G401 (cell line): ENCODE measurements at places on chromosomes 1 and 21.

- no peak for DNase-seq
Measured at GRCh38 chr1:211604548-211604947, 25.6 kb upstream of the SLC30A1 start.

DNA sequence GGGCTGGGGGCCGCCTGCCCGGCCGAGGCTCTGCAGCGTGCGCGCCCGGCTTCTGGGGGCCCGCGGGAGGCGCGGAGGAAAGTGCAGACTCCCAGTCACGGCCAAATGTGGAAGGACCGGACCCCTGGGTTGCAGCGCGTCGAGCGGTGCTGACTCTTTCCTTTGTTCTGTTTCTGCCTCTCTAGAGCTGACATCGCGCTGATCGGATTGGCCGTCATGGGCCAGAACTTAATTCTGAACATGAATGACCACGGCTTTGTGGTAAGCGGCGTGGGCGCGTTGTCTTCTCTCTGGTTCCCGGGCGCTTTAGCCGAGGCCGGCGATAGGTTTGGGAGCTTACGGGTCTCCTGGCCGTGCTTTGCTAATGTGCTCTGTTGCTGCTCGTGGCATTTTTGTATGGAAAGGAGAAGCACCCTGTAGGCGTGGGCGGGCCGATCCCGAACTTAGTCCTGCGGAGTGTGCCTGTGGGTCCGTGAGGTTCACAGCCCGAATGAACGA lies 629 bp downstream of the PGD start:
- peak; percentile 50 for DNase-seq

- DNase-seq, result no peak
Measured at GRCh38 chr1:15158506-15159165, 5.1 kb downstream of the TMEM51 start.

GRCh38 chr1:56977910-56978309 lies 12.1 kb upstream of the C8B start:
- no peak for DNase-seq

DNA sequence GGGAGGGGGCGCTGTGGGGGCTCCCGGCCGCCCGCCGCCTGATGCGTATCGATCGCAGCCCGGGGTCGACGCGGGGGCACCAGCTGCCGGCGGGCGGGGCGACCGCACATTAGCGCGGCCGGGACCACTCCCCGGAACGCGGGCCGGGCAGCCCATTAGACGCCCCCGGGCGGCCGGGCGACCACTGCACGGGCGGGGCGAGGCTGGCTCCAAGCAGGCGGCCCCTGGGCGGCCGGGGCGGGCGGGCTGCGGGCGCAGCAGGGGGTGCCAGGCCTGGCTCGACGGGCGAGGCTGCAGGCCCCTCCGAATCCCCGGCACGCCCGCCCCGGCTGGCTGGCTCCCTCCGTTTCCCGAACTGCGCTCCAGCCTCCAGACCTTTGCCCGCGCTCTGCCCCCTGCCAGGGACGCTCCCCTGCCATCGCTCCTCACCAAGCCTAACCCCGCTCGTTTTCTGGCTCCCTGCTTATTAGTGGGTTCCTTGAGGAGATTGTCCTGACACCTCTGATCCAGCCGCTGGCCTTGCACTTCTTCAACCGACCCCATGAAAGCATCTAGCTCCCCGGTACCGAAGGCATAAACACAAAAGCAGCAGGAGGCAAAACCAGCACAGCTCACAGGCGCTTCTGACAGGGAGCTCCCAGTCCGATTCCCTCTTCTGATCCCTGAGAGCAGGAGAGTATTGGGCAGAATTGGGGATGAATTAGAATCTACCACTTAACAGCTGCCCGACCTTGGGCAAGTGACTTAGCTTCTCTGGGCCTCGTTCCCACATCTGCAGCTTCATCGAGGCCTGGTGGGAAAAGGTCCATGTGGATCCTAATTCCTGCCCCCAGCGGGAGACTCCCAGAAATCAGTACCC lies 92.6 kb upstream of the CASZ1 start:
- no peak for DNase-seq

- DNase-seq, result peak; percentile 87
Measured at GRCh38 chr21:26077521-26077920, 93.0 kb downstream of the APP start.

DNA sequence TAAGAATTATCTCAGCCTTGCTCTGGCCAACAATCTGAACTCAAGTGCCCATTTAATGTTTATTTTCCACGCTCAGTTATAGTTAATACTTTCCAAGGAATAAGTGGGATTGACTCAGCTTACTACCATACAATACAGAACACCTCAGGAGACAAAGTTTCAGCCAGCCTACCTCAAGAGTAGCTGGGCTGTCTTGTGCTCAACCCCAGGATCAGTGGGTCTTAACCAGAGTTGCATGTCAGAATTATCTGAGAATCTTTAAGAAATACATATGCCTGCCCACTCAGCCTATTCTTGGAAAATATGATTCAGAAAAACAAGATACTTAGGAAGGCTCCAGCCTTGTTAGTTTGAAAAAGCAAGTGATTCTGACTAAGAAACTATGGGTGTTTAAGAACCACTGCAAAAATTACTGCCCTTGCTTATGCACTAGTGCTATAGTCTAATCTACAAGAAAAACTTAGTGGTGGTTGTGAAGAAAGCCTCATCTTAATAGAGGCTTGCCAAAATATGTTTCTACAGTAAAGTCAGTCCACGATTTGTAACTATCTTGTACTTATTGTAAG lies 20.4 kb downstream of the CDC7 start:
- DNase-seq, result no peak

DNA sequence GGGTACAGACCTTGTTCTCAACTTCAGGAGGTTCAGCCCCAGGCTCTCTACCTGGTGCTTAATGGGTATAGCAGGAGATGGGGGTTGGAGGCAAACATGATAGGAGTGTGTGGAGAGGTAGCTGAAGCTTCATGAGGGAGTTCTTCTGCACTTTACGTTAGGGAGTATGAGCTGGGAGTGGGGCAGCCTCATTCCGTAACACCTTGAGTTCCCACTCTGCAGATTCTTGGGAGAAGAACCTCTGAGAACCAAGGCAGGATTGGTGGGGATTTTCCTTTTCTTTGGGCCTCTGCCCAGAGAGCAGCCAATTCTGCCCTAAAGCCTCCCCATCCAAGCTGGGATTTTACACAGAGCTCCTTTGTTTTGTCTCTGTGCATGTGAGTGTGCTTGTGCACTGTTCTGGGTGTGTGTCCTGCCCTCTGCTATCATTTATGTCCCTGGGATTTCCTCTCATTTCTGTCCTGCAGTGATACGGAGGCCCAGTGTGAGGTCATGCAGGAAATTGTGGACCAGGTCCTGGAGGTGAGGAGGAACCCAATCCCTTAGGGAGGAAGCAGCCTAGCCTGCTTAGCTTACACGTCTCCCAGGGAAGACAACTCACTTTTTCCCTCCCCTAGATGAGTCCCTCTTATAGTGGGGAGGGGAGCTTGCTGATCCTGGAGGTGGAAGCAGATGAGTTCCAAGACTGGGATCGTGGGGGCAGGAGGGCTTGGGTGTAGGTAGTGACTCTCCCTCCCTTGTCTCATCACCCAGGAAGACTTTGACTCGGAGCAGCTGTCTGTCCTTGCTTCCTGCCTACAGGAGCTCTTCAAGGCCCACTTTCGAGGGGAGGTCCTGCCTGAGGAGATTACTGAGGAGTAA lies 11.6 kb upstream of the SLC27A3 start:
- no peak for DNase-seq

GRCh38 chr1:160251687-160252526 lies 10.4 kb downstream of the DCAF8 start:
- DNase-seq, result peak; percentile 97

DNA sequence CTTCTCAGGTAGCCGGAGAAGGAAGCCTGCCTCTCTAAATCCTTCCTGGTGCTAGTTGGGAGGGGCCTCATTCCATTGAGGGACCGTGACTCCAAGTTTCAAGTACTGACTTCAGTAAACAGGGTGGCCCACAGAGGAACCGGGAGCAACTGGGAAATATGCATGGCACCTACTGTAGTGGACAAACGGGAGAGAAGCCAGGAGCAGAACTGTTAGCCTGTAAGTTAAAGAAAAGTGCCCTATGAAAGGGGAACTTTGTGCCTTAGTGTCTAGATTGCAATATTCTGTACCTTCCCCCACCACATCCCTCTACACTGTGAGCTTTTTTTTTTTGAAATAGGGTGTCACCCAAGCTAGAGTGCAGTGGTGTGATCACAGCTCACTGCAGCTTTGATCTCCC lies 33.2 kb upstream of the KANK4 start:
- no peak for DNase-seq

- no peak for DNase-seq
Measured at GRCh38 chr1:239703075-239703474, 316.7 kb downstream of the CHRM3 start.

DNA sequence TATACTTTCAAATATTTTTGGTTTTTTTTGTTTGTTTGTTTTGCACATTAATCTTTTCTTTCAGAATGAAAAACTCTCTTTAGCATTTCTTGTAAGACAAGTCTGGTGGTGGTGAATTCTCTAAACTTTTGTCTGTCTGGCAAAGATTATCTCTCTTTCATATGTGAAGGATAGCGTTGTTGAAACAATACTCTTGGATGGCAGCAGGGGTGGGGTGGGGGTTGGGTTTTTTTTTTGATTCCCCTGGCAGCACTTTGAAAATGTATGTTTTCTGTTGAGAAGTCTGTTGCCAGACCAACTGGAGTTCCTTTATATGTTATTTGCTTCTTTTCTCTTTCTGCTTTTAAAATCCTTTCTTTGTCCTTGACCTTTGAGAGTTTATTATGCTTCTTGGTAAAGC lies 160.2 kb downstream of the VAV3 start:
- DNase-seq, result no peak

DNA sequence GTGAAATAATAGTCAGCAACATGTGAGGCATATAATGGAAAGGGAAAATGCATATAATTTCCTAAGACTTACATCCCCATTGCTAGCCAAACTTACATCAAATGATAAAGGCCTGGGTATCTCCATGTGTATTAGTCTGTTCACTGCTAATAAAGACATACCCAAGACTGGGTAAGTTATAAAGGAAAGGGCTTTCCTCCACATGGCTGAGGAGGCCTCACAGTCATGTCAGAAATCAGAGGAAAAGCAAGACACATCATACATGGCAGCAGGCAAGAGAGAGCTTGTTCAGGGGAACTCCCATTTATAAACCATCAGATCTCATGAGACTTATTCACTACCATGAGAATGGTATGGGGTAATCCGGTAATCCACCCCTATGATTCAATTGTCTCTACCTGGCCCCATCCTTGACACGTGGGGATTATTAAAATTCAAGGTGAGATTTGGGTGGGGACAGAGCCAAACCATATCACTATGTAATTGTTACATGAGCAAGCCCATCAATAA lies 161.5 kb upstream of the SAMSN1 start:
- DNase-seq, result no peak

DNA sequence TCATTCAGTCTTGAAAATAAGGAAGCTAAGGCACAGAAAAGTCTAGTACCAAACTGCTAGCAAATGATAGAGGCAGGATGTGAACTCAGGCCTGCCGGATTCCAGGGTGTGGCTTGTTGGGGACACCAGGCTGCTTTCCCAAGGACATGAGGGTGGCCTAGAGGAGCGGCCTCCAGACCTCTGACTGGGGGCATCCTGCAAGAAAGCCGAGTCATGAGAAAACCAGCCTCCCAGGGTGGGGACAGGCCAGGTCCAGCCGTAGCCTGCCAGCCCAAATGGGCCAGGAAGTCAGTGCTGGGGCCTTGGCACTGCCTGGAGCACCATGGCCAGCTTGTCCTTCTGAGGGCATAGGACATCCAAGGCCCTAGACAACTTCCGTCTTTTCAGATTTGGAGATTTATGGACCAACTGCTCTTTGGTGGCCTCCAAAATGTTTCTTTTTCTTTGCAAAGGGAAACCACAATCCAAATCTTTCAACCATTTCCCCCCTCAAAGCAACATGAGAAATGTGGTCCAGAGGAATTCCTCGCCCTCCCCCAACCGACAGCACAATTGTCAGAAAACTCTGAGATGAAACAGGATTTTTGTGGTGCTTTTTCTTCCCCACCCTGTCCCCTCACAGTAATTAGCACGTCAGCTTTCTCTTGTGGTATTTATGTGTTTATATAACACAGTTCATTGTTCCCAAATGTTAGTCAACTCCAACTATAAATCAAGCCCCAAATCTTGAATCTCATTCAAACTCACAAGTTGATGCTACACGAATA lies 212.3 kb downstream of the KAZN start:
- no peak for DNase-seq

DNA sequence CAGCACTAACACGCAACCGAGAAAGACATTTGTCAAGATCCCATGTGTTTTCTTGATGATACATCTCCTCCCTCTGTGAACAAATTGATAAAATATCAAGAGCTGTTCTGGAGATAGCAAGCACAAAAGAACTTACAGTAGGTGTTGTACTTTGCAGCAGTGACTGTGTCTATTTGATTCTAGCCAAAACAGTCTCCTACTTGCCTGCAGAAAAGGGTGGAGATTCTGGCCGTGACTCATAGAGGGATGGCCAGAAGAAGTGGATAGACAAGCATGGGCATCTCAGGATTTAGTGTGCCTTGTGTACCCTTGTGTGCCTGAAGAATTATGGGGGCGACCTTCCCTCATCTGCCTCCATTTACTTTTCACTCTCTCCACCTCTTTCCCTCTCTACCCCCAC lies 458.4 kb upstream of the LRRC7 start:
- no peak for DNase-seq

DNA sequence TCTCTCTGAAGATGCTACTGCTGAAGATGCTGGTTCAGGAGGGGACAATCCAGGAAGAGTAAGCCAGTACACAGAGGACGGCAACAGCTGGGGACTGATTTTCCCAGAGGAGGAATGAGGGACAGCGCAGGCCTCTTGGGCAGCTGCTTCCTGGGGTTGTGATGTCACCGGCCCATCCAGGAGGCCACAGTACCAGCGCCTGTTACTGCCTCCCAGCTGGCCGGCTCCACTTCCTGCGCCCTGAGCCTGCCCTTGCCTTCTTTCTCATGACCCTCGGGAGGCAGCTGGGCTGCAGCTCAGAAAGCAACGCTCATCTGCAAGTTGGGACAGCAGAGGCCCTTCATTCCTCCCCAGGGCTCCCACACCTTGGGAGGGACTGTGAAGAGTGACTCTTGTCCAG lies 21.9 kb upstream of the ID3 start:
- no peak for DNase-seq

GRCh38 chr1:178530502-178530901 lies 17.6 kb downstream of the TEX35 start:
- DNase-seq, result no peak

GRCh38 chr1:53629101-53629691 lies 109.8 kb downstream of the GLIS1 start:
- DNase-seq, result no peak

GRCh38 chr1:205304695-205305070 lies 16.9 kb downstream of the NUAK2 start:
- no peak for DNase-seq

GRCh38 chr1:31482482-31483011 lies 69.5 kb downstream of the SERINC2 start:
- DNase-seq, result no peak

GRCh38 chr1:159882527-159882862 lies 17.5 kb downstream of the CFAP45 start:
- DNase-seq, result no peak

GRCh38 chr1:194710671-194711070 lies 1524.3 kb upstream of the B3GALT2 start:
- DNase-seq, result no peak
